ENCODE measurements at places on chromosomes 5 and 9.

DNA sequence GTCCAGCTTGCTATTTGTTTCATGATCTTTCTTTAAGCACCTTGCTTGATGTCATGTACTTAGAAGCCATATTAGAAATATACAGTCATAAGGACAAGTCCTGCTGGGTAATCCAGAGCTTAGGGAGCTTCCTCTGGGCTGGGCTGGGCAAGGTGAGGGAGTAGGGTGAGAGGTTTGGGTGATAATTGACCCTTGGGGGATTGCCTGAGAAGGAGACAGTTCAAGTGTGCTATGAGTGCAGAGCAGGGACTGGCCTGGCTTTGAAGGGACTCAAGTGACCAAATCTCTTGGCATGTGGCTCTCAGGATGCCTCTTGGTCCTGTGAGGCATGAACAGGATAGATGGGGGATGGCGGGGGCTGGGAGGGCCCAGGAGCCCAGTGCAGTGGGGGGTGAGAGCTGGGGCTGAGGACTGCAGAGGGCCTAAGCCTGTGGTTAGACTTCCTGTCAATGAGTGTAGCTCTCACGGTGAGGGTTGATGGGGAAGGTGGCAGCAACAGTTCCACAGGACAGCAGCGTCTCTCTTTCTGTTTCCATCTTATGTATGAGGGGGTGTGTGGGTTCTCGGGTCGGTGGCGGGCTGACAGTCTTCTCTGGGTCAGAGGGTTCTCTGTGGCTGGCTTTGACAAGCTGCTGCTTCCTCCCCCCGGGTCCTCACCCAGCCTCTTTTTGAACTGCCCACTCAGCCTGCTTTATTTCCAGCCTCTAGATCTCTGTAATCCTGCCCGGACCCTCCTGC is 53.5 kb downstream of the RGS3 start:
- no peak for DNase-seq

GRCh38 chr9:128276574-128277270 is 646 bp downstream of the SWI5 start:
- peak; percentile 21 for DNase-seq

DNA sequence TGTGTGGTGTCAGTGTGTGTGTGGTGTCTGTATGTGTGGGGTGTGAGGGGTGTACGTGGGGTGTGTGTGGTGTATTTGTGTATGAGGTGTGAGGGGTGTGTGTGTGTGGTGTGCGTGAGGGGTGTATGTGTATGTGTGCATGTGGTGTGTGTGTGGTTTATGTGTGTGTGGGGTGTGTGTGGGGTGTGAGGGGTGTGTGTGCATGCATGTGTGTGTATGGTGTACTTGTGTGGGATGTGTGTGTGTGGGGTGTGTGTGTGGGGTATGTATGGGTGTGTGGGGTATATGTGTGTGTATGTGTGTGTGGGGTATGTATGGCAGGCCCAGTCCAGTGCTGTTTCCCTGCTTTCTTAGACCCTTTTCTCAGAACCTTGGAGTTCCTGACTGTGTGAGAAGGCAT is 83.3 kb downstream of the PTTG1 start:
- DNase-seq = no peak

DNA sequence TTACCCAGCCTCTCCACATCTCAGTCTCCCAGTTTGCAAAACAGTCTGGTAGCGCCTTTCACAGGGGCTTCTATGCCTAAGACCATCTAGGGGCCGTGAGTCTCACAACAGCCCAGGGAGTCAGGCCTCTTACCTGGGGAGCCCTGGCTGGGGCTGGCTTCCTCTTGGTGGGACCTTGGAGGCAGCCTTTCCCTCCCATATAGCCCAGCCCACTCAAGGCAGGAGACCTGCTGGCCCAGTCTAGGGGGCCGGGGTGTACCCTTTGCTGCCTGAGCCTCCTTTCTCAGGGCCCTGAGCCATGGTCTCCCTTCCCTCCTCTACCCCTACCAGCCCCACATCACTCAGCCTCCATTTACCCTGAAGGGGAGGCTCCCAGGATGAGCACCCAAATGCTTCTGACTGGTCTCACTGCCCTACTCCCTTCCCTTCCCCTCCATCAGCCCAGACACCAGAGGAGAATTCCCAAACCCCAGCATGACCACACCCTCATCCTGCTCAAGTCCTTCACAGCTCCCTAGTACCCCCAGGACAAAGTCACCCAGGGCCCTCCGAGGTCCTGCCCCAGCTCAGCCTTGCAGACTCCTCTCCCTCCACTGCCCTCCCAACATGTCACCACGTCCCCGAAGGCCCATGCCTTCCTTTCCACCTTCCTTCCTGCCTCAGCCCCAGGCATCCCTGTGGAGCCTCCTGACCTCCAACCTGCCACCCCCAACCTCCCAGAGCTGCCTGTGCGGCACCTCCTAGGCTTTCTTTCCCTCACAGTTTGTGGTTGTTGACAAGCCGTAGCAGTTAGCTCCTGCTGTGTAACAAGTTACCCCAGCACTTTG is 55.3 kb downstream of the BARX1 start:
- no peak for DNase-seq

DNA sequence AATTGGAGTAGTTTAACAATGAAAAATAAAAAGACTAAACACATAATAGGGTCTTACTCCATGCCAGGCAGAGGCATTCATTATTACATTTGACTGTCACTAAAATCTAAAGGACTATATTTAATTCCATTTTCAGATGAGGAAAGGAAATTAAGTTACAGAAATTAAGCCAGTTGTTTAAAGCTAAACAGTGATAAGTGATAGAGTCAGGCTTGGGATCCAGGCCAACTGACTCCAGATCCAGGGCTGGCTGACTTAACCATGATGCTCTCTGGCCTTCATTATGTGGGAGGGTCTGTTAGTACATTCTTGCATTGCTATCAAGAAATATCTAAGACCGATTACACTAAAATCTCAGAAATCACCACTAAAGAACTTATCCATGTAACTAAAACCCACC is 107.2 kb downstream of the ARHGEF28 start:
- DNase-seq = no peak
